ELR (cell line): ENCODE measurements at places on chromosomes 3 and 15.

DNA sequence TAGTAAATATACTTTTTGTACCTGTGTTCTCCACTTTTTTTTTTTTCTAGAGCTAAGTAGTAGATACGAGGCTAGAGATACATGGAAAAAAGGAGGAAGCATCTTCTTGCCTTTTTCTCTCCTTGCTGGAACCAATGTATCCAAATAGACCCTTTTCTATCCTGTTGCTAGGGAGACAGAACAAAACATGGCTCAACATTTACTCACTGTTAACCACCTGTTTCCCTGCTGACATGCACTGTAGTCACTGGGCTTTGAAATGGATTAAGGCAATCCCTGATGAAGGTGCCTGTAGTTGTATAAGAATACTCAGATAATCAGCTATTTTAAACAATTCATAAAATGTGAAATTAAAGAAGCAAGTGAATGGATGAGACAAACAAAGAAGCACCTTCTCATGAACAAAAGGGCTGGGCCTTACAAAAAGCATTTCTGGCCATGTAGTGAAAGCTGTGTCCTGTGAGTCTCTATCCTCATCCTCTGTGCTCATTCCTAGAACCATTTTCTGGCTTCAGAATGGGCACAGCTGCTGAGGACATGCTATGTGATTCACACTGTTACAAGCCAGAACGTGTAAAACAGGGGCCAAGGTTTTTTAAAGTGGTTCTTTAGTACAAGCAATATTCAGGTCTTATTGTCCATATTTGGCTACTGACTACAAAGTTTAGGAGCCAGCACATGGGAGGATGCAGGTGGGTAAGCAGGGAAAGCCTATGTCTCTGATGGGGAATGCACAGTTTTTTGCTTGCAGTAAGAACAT is 100.4 kb upstream of the NDN start:
- no peak for DNase-seq

DNA sequence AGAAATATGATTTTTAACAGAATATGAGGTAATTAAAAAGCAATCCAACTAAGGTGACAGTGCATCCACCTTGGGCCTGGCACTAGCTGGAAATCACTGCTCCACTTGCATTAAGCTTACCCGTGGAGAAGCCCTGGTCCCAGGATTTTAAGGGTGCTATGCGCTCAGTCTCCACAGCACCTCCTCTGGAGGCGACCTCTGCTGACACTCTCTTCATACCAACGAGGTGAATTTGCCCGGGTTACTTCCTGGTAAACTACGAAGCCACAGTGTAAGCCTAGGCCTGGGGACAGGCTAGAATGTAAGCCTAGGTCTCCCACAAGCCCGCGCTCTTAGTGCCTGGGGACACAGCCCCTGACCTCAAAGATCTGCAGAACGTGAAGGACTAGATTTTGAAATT is 793 bp downstream of the APOD start:
- DNase-seq, result no peak

DNA sequence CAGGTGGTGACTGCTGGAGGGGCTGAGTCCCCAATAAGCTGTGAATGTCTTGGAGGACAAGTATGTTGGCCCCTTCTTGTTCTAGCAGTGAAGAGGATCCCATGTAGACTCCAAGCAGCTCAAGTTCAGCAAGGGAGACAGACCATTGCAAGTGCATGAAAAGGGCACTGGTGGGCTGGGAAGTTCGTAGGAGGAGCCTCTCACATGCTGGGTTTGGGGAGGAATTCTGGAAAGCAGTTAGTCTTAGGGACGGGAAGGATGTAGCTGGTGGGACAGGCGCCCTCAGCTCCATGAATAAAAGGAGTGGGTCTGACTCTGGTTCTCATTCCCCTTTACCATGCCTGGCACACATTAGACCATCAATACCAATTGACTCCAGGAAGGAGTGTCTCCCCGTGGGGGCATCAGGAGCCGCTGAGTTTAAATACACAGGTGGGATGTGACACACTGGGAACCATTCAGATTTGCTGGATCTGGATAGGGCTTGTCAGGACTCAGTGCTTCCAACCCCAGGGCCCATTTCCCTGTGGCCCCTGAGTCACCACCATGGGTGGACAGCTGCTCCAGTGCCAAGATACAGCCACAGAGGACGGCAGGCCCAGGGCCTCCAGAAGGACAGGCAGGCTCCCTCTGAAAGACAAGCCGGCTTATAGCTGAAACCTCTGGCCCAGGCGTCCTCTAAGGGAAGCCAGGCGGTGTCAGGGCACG is 552 bp upstream of the XYLB start:
- no peak for DNase-seq

GRCh38 chr3:4525560-4526223 is 32.5 kb downstream of the ITPR1 start:
- no peak for DNase-seq

- no peak for DNase-seq
Measured at GRCh38 chr3:99232696-99233095, 331.2 kb upstream of the DCBLD2 start.

DNA sequence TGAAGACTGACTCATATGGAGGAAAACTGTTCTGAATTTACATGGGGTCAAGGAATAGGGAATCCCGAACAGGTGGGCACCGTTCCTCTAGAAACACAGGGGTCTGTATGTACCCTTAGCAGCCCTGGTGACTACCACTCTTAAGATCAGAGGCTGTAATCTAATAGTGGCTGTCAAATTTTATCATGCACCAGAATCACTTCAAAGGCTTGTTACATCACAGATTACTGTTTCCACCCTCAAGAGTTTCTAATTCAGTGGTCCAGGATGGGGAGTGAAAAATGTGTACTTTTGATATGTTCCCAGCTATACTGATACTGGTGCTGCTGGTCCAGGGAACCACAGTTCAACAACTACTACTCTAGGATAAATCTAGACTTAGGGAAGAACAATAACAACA is 27.9 kb downstream of the DYNC1LI1 start:
- no peak for DNase-seq

- DNase-seq, result no peak
Measured at GRCh38 chr3:109430911-109431563, 93.7 kb upstream of the DPPA4 start.

GRCh38 chr3:95418251-95418650 is 1355.4 kb downstream of the NSUN3 start:
- no peak for DNase-seq

- peak; percentile 67 for DNase-seq
Measured at GRCh38 chr3:43691120-43691995, 620 bp downstream of the ABHD5 start.

DNA sequence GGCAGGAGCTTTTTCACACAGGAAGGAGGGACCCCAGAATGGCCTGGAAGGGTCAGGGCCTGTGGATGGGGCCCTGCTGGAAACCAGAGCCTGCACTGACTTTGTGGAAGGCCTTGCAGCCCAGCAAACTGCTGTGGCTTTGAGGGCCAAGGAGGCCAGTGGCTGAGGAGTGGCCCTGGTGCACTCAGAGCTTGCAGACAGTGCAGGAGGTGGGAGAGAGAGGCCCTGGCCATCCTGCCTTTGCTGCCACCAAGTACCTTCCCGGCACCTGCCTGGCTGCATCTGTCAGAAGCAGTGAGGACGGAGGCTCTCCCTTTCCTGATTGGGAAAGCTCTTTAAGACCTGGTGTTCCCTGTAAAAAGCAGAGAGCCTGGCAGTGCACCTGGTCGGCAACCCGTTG is 6.4 kb downstream of the PSTPIP1 start:
- no peak for DNase-seq

GRCh38 chr3:17740721-17741141 is 1.7 kb downstream of the TBC1D5 start:
- DNase-seq, result peak; percentile 87

DNA sequence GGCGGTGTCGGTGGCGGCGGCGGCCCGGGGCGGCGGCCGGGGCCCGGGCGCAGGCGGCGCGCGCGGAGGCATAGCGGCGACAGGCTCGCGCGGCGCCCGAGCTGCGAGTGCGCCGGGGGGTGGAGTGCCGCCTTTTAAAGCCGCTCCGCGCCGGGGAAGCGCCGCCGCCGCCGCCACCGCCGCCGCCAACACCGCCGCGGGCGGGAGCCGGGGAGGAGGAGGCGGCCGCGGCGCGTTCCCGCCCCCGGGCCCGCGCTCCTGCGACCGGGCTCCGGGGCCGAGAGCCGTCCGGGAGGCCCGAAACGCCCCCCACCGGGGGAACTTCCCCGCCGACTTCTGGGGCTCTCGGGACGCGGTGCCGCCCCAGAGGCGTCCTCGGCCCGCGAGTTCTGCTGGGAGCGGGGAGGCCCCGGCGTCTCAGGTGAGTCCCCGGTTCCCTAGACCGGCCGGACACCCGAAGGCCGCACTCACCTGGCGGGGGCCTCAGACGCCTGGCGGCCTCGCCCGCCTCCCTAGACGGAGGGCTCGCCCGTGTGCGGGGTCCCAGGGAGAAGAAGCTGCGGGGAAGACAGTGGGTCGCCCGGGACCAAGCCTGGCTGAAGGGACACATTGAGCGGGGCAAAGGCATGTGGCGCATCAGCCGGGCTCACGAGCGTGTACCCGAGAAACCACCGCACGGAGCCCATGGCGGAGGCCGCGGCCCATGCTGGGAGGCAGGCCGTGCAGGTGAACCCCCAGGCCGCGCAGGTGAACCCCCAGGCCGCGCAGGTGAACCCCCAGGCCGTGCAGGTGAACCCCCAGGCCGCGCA is at the start of gene PCSK6:
Gene PCSK6 (minus strand): TSS at position 109 of the 809 bp plus-strand sequence. CDS start 37 bp downstream, at position 72.
- no peak for DNase-seq

GRCh38 chr3:46517016-46517783 is 19.4 kb downstream of the RTP3 start:
- DNase-seq, result peak; percentile 97
